Daoy (cell line): ENCODE measurements at places on chromosomes 16 and 17. TPM values are rescaled to one million over a fixed set of nuclear protein-coding genes. Genes with fewer than 3 reads are reported as not detected.

Gene WFIKKN2
- total RNA-seq: not detected in 2 replicates

Gene CCL16
- not detected in 2 replicates for total RNA-seq

Gene CCL7
- total RNA-seq: 0.21 and 1.5 TPM in 2 replicates

DNA sequence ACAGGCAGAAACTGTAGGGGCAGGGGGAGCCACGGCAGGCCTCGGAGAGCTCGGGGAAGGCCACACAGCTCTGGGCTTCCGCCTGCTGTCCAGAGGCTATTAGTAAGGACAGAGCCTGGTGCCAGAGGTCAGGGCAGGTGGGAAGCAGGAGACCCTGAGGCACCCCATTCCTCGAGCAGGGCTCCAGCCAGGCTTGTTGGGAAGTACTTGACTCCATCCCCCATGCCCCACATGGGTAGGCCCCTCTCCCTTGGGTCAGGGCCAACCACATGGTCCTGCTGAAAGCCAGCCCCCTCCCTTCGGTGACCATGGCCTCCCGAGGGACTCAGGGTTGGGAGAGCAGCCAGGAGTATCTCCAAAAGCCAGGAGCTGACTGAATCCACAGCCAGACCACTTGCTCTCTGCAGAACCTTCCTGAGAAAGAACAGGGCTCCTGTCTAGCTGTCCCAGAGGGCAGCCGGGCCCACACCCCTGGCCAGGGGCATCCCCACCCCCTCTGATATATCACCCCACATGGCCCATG lies 17.4 kb upstream of the MPRIP start:
- no peak for DNase-seq

DNA sequence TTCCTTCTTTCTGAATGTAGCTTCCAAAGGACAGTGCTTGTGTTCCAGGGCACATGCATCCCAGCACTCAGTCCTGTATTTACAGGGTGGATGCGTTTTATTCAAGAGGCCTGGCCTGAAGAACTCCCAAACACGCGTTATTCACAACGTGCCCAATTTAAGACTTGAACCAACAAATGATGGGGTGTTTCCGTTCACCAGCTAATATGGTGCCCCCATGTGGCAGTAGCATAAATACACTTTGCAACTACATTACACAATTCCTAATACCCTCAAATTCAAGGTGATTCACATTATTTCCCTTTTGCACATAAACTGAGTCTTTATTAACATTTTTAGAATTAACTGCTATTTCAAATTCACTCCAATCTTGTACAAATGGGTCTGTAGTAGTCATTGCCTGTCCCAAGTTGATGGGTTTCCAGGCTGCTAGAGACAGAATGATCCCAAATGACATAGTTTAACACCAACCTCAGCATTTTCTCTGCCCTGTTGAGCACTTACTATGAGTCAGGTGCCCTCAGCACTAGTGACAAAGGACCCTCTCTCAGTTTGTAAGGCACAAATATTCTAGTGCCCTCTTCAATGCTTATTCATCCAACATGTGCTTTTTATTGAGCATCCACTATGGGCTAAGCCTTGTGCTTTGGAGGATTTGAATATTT lies 26.9 kb downstream of the HSD17B2 start:
- DNase-seq: peak; percentile 29

DNA sequence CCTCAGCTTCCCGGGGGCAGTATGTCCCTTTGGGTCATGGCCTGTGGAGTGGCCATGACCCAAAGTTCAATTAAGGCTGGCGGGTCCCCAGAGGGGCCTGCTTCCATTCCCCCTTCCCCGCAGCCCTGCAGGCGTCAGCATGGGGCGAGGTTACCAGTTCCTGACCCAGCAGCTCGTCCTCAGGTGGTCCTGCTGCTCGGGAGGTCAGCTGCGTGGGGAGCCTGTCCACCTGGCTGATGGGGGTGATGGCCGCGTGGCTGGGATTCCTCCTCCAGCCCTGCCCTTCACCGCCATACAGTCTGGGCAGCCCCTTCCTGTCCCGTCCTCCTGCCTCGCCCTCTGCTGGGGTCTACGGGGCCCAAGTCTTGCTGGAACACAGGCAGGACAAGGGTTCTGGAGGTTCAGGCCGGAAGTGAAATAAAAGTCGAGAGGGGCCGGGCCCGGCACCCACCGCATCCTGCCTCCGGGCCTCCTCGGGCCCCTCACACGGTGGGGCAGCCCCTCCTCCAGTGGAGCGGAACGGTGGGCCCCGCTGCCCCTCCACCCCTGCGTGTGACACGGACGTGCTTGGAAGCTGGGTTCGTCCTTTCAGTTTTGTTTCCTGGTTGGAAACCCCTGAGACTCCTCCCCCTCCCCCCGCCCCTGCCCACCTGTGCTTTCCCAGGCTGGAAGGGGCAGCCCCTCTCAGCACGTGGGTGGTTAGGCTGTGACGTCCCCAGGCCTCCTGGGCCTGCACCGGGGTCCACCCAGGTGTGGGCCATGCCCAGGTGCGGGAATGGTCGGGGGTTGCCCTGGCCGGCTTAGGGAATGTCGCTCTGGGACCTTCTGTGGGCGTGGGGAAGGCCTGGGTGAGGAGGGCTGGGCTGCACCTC lies 6.8 kb downstream of the UBALD2 start:
- DNase-seq: no peak

DNA sequence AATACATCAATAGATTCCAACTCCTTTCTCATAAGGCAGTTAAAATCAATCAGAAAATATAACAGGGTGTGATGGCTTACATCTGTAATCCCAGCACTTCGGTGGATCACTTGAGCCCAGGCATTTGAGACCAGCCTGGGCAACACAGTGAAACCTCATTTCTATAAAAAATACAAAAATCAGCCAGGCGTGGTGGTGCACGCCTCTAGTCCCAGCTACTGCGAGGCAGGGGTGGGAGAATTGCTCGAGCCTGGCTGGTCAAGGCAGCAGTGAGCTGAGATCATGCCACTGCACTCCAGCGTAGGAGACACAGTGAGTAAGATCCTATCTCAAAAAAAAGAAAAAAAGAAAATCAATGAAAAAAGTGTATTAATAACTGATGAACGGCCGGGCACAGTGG lies 258.6 kb downstream of the NTN1 start:
- DNase-seq: no peak

DNA sequence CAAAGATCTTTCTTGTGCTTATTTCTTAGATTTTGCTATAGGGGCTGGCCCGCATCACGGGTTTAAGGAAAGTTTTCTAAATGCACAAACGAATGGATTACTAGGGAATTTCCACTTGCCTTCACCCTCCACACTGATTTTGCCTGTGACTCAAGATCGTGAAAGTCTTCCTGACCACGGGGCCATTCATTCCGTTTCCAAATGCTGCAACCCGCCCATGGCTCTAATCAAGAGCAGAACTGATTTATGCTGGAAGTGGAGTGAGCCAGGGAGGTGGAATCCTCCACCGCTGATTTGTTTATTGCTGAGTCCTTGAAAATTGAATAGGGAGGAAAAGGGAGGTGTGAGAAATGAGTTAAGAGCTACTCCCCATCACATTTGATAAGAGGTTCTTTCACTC lies 52.4 kb downstream of the CA10 start:
- DNase-seq: no peak

- DNase-seq: no peak
Measured at GRCh38 chr16:84884596-84885341, 65.0 kb downstream of the CRISPLD2 start.

GRCh38 chr17:8499614-8500013 lies 63.9 kb downstream of the NDEL1 start:
- DNase-seq: no peak

- no peak for DNase-seq
Measured at GRCh38 chr17:28746611-28747050, 2.8 kb downstream of the TRAF4 start.

- no peak for DNase-seq
Measured at GRCh38 chr16:82178352-82178751, 8.3 kb upstream of the MPHOSPH6 start.

DNA sequence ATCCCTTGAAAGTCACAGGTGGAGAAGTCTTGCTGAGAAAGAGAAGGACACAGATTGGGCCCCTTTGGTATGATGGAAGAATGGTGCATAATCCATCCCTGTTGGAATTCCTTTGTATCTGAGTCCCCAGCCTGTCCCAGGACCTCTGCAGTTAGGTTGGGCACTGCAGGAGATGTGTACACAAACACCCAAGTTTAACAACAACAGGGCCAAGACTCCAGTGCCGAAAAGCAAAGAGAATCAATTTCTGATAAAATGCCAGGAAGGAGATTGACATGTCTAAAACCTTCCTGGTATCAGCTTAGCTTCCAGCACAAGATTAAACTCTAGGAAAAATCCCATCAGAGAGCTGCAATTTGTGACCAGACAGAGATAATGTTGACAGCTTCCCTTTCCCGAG lies 32.9 kb downstream of the KATNIP start:
- DNase-seq: no peak

DNA sequence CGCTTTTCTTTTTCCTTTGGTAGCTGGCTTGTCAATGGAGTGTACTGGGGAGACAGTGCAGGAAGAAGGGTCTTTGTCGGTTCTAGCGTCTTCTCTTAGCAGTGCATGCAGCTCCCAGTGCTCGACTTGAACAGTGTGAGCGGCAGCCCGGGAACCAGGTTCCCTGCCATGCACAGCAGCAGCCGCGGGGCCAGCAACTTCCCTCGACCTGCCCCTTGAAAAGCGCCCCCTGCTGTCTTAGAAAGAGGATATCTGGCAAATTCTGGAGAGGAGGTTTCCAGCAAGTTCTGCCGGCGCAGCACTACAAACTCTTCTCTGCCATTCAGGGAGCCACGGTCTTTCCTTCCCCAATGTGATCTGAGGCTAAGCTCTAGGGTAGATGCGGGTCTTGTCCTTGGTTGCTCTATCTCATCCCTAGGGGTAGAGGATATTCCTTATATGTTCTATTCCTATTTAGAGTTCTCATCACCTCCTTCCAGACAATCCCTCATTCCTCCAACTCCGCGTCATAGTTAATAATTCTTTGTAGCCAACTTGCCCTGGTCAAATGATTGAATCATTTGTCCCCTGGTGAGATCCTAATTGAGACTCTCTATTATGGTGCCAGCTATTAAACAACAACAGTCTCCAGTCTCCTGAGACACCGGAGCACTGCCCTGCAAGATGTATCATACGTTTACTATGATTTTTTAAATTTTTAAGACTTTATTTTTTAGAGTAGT lies 451.3 kb downstream of the PMP22 start:
- peak; percentile 34 for DNase-seq

- DNase-seq: no peak
Measured at GRCh38 chr17:39903158-39903884, 15.1 kb downstream of the GSDMB start.

DNA sequence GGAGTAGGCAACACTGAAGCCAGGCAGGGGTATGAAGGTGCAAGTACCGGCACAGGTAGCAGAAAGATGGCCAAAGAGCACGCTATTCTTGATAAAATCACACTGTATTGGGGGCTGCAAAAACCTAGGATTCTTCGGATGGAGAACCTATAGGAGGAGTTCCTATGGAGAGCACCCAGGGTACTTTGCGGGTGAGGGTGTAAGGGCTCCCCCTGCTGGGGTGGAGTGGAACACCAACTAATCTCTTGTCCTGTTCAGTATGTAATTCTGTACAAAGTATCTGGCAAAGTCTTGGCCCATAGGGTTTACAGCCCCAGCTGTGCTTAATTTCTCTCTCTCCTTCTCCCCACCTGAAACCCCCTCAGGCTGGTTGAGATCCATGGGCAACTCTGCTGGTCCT lies 393.1 kb upstream of the ASIC2 start:
- DNase-seq: no peak

GRCh38 chr17:10600571-10600970 lies 51.1 kb upstream of the MYH2 start:
- peak; percentile 65 for DNase-seq

DNA sequence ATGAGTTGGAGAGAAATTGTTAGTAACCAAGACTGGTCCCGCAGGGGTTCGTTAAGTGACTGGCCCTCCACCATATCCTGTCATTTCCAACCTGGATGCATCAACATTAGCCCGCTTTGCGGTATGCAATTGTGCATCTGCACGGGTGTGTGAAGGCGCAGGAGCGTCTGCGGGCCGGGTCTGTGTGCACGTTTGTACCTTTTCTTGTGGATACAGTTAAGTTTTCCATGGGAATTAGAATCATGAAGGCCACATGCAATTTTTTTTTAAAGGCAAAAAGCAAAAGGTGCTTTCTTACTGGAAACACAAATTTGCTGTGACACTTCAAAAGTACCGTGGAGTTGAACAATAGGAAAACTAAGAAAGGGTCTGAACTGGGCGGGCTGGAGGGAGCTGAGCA lies 355.4 kb upstream of the ZFHX3 start:
- DNase-seq: no peak
